ENCODE measurements at places on chromosomes 7 and 10.

- no peak for ATAC-seq
These were observed 95.7 kb upstream of the EEPD1 start for GRCh38 chr7:36057323-36057722.

DNA sequence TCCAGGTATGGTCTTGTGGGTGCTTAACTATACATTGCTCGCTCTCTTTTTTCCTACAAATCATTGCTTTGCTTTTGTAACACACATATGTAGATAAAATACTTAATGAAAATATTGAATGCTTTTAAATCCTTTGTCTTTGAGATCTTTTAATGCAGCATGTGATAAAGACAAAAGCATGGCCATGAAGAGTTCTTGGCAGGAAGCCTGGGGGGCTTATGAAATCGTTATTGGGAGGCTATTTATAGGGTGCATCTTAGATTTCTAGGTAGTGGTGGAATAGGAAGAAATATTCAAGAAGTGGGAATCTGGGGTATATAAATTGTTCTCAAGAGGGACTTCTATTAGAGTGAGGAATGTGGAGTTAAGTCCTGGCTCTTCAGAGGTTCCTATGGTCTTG is 21.9 kb downstream of the UBE2D1 start:
- no peak for ATAC-seq

DNA sequence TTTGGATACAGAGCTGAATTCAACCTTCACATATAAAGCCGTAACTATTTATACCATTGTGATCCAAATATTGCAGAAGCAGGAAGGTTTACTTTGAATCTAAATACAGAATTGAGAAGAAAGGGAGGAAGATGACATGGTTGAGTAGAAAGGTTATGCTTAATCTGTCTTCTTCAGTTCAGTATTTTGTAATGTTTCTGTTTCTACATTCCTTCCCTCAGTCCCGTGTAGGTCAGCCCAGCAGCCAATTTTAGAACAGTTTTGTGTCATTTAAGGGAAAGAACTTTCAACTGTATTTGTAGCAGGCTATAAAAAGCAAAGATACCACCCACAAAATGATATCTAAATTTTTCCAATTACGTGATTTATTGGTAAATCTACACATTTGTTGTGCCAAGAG is 97.4 kb downstream of the CPED1 start:
- ATAC-seq: peak; percentile 39

DNA sequence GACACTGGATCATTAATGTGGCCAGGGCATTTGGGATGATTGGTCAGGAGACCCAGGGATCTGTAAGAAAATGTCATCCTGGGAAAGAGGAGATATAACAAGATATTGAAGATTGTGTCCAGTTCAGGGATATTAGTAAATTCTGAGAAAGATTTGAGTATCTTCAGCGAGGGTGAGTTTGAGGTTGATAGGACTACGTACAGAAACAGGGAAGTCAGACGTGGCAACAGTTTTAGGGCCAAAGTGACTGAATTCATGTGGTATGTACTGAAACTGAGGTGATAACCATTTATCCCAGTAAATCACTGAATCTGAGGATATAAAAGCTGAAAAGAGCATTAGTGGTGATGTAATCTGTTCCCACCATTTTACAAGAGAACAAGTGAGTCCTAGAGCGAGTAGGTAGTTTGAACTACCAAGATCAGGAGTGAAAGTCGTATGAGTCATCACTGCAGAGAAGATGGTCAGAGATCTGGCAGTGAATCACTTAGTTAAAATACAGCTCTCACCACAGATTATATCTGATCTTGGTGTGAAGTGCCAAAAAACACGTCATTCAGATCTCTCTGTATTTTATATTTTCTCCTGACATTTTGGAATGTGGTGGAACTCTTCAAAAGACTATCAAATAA is 220.5 kb downstream of the CDK14 start:
- no peak for ATAC-seq

GRCh38 chr7:2493205-2494164 is 17.3 kb upstream of the GRIFIN start:
- no peak for ATAC-seq

DNA sequence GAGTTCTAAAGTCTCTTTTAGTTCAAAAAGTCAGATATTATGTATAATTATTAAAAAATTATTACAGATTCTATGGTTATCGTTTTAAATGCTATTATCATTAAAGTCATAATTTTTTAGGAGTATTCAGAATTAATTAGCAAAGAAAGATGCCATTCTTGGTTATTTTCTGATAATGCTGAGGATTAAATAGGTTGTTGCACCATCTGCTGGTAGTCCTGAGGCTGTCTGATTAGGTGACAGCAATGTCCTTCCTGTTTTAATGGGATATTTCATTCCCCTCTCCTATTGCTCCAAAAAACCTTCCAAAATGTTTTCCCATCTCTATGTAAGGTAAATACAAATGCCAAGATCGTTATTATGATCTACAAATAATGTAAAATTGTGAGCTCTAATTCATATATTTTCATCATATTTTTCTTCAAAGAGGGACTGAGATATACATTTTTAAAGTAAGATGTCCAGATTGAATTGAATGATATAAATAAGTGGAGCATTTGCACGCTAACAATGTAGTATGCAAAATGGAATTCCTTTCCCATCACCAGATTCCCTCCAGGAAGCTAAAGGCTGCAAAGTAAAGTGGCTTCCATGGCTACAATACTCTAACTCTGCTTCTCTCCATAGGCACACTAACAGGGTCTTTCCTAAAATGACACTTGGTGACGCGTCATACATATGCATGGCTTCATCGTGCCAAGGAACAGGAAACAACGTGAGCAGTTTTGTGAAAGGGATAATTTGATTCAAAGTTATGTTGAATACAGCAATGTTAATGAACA is 58.8 kb upstream of the AKR1E2 start:
- ATAC-seq: peak; percentile 34

GRCh38 chr10:527416-527815 is 162.1 kb downstream of the DIP2C start:
- ATAC-seq: no peak

DNA sequence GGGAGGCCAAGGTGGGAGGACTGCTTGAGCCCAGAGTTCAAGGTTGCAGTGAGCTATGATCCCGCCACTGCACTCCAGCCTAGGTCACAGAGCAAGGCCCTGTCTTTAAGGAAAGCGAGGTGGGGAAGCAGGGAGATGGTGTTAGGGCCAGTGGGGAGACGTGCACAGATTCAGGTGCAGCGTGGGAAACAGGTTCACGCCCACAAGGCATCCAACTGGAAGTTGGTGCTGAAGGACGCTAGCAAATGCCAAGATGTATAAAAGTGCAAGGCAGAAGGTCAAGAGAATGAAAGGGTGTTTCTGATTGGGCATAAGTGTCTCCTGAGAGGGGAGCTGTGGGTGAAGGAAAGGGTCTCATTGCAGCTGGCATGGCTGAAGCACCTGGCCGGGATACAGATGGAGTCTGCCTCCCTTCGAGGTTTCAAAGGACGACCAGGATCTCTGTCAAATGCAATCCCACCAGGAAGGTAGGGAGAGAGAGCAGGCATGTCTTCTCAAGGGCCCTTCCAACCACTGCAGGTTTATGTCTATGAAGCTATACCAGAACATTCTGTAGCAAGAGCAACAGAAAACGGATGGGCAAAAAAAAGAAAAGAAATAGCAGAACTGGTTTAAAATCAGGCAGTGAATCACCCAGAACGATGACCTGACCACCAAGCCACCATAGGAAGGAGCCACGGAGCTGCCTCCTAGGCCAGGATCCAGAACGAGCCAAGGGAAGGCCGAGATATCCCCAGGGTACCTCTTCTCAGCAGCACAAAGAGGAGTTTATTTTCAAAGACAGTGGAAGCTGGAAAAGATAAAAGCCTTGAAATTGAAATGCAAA is 43.2 kb downstream of the GSDME start:
- ATAC-seq: no peak

- no peak for ATAC-seq
These were observed 219.8 kb upstream of the SMIM30 start for GRCh38 chr7:113338071-113338696.

DNA sequence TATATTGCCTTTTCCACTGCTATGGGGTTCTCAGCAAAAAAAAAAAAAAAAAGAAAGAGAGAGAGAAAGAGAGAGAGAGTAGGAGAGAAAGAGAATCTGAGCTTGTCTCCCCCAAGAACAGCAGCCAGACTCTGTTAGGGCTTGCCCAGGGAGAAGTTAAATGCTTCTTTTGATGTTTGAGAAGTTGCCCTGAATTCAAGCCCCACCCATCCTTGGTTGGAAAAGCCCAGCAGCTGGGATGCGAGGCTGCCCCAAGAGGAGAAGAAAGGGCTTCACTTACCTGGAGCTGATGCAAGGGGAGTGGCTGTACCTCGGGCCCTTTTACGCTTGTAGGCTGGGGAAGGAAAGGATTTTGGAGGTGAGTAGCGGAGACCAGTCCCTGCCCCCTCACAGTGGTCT is 20.9 kb upstream of the MGMT start:
- no peak for ATAC-seq

GRCh38 chr10:6564367-6564766 is 15.7 kb downstream of the PRKCQ start:
- no peak for ATAC-seq

DNA sequence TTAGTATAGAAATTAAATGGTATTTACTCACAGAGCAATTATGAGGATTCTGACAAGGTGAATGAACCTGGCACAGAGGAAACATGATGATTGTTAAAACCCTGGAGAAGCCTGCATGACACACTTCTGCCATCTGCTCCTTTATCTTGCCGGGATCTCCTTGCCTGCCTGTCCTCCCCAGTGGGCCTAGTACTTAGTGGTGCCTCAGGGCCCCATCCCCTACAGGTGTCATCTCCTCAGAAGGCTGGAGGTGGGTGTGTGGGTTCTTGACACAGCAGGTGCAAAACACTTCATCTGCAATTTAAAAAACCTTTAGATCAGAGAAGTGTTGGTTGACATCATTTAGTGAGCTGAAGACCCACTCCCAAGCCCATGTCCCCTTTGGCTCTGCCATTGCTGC is 261.2 kb downstream of the ADRA2A start:
- no peak for ATAC-seq

DNA sequence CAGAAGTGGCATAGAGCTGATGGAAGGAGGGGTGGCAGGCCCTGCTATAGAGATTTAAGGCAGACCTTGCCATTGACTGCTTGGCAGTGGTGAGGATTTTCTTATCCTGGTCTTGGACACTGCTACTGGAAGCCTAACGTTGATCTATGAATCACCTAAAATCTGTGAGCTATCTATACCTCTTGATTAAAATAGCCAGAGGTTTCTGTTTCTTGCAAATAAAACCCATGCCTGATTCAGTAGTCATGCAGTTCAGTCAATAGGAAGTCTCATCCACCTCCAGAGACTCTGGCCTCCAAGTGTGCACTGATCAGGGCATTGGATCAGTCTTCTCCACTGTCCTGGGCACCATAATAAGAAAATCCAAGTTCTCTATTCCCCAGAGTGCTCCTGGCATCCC is 286.5 kb downstream of the PTEN start:
- no peak for ATAC-seq

DNA sequence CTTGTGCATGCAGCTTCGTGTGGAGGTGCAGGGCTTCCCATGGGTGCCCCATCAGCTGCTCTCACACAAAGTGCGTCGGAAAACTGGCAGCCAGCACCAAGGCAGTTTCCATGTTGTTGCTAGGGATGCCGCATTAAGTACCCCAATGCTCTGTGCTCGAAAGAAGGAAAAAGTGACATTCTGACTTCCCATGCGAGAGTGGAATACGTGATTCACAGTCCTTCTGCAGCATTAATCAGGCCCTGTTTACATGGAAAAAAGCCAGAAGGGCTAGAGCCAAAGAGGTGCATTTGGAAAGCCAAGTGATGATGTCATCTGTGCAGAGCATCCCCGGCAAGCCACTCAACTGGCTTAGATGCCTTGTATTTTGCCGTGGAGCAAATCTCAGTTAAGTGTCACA is 258.3 kb downstream of the GATA3 start:
- ATAC-seq: no peak

DNA sequence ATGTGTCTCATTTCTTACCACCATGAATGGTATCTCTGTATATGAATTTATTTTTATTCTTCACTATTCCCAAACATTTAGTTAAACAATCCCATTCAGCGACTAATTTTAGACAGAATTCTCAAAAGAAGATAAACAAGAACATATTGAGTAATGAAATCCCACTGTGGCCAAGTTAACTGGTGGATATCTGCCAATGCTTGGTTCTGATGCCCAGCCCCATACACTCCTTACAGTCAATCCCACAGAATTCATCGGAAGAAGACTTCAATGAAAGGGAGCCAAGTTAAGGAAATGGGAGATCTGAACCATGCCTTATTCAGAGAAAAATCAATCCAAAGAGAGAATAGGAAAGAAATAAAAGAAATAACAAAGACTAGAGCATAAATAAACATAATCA is 518.0 kb downstream of the XPNPEP1 start:
- no peak for ATAC-seq

DNA sequence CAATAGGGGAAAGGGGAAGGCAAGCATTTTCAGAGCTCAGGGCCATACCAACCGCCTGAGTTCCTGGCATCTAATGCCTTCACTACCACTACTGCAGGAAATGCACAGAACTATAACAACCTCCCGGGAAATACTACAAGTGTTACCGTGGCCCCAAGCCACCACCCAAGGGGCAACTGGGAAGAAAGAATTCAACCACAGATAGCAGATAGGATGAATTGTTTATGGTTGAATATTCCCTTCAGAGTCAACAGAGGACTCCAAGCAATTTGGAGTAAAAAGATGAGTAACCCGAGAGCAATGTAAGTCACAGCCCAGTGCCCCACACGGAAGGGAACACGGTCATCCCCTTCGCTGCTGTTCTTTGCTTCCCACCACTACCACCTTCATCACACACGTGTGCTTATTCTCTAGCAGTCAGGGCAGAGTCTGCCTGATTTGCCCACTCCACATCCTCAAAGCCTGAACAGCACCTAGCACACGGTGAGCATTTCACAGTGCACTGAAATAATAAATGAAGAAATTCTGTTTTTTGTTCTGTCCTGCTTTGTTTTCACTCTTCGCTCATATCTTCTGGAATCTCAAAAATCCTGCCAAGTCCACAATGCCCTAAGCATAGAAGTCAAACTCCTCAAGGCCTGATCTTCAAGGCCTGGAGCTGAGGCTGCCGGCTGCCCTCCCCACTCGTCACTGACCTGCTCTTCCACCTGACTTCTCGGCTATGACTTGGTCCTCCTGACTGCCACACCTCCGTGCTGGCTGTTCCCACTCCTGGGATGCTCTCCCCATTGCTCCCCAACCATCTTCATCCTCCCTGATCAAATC is 221.1 kb downstream of the KCNMA1 start:
- peak; percentile 21 for ATAC-seq

- no peak for ATAC-seq
These were observed 57.8 kb downstream of the GAD2 start for GRCh38 chr10:26274391-26274790.
